ENCODE measurements at places on chromosomes 16 and 17.

DNA sequence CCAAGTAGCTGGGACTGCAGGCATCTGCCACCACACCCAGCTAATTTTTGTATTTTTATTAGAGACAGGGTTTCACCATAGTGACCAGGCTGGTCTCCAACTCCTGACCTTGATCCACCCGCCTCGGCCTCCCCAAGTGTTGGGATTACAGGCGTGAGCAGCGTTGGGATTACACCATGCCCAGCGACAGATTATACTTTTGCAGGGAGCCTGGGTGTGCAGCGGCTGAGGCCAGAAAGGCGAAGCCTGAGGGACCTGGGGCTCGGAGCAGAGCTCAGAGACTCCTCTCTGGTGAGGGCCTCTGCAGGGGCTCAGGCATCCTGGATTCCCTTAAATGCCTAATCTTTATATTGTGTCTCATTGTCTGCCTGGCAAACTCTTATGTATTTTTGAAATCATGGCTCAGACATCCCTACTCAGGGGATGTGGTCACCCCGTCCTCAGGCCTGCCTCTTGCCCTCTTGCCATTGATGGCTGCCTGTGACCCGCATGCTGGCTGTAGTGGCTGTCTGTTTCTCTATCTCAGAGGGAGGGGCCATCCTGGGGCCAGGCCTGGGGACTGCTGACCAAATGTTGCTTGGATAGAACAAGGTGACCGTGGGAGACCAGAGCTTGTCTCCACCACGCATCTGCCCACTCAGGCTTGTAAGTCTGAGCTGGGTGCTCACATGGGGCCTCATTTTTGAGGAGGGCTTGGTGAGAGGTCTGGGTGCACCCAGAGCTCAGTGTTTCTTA is 42.6 kb downstream of the B9D1 start:
- DNase-seq: no peak

GRCh38 chr17:7215136-7215638 is 4.4 kb downstream of the DLG4 start:
- DNase-seq: no peak

- DNase-seq: no peak
These were observed 12.3 kb upstream of the NLRC3 start for GRCh38 chr16:3589441-3589921.

GRCh38 chr17:77540975-77541374 is 400.2 kb downstream of the SEC14L1 start:
- DNase-seq: no peak

GRCh38 chr17:68420065-68420464 is 37.2 kb downstream of the WIPI1 start:
- no peak for DNase-seq

- no peak for DNase-seq
These were observed 1033.6 kb downstream of the CDH8 start for GRCh38 chr16:61002479-61003204.

- DNase-seq: no peak
These were observed 139.2 kb downstream of the PHKB start for GRCh38 chr16:47600376-47600775.

DNA sequence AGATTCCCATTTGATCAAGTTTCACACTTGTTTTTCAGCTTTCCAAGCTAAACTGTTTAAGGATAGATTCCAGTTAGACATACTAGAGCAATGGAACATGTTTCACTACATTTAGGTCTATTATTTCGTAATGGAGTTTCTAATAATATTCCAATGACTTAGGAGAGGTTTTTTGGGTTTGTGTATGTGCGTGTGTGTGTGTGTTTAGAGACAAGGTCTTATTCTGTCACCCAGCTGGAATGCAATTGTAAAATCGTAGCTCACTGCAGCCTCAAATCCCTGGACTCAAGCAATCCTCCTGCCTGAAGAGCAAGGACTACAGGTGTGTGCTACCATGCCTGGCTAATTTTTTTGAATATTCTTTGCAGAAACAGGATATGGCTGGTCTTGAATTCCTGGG is 426.3 kb downstream of the ZFHX3 start:
- DNase-seq: no peak

- no peak for DNase-seq
These were observed 15.2 kb upstream of the RPL13 start for GRCh38 chr16:89545044-89545830.

GRCh38 chr17:42559075-42559474 is 2.9 kb upstream of the COASY start:
- no peak for DNase-seq

DNA sequence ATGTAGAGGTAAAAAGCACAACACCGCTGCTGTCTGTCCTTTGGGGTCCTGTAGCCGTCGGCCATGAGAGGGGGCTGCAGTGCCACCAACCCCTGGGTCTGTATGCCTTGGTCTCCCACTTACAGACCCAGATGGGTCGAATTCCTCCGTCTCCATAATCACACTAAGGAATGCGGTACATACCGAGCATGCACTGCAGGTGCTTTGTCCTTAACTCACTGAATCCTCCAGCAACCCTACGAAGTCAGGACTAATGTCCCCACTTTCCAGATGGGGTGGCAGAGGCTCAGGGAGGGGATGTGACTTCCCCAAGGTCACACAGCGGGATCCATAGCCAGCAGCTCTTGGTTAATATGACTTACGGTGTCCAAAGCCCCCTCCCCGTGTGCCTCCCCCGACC is 219.9 kb upstream of the CIBAR2 start:
- DNase-seq: no peak

DNA sequence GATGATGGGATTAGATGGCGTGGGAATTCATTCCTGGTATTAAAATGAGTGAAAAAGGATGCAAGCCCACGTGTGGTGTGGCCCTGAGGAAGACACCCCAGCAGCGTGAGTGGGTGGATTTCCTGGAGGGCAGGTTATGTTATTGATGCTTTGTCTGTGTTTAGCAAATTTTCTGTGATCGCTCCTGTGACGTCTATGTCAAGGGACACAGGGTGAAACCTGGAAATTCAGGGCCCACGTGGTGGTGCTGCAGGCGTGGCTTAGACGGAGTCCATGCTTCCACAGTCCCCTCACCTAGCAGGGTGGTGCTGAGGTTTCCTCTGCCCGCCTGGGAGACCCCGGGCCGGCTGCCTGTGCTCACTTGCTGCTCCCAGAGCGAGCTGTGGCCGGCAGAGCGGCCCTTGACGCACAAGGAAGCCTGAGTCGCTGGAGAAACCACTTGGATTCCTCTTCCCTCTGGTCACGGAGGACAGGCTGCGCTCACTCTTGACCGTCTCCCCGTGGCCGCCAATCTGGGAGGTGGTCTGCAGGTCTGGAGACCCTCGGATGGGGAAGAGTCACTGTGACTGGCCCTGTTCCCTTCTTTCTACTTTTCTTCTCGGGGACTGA is 23.4 kb downstream of the BAIAP2 start:
- no peak for DNase-seq

DNA sequence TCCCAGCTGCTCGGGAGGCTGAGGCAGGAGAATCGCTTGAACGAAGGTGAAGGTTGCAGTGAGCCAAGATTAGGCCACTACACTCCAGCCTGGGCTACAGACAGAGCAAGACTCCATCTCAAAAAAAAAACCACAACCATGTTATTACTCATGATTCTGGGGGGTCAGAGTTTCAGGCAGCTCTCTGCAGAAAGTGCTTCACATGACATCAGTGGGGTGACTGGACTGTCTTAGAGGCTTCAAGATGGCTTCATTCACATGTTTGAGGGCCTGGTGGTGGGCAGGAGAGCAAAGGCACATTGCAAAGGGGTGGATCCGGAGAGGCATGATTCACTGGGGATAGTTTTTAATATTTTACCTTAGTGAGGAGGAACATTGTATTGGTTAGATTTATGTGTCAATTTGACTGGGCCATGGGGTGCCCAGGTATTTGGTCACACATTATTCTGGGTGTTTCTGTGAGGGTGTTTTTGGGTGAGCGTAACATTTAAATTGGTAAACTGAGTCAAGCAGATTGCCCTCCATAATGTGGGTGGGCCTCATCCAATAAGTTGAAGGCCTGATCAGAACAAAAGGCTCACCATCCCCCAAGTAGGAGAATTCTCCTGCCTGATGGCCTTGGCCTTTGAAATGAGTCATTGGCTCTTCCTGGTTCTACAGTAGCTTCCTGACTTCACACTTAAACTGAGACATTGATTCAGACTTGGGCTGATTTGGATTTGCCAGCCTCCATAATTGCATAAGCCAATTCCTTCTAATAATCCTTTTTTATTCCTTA is 109.8 kb downstream of the GOSR1 start:
- DNase-seq: no peak

GRCh38 chr16:49150341-49150740 is 131.3 kb downstream of the CBLN1 start:
- DNase-seq: no peak

- no peak for DNase-seq
These were observed 385.3 kb downstream of the HAPSTR1 start for GRCh38 chr16:9476744-9477143.

DNA sequence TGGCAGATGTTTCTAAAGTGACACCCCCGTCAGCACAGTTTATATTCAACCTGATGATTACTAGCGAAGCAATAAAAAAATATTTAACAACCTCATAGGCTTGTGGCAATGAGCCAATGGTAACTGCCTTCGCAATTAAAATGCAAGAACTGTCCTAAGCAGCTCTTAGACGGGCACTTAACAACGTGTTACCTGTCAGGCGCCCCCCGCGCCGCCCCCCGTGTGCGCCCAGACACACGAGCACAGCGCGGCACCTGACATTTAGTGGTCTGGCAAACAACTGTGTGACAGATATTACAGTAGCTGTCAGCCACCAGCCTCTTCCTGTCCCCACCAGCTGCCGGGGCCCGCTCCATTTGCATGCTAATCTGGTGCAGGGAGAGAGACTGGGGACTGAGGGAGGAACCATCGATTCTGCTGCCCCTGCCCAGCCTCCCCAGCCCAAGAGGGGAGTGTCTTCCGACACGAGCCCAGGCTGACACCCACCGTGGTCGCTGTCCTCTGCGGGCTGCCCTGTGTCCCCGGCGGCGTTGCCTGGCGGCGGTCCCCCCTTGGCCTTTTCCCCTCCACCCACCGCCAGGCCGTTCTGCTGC is 12.7 kb downstream of the NDUFAF8 start:
- no peak for DNase-seq

- peak; percentile 74 for DNase-seq
These were observed at the start of gene GALK1 for GRCh38 chr17:75764711-75765421. TSS of gene GALK1 (minus strand) at chr17:75765192. CDS start at chr17:75765136, 56 bp downstream.

DNA sequence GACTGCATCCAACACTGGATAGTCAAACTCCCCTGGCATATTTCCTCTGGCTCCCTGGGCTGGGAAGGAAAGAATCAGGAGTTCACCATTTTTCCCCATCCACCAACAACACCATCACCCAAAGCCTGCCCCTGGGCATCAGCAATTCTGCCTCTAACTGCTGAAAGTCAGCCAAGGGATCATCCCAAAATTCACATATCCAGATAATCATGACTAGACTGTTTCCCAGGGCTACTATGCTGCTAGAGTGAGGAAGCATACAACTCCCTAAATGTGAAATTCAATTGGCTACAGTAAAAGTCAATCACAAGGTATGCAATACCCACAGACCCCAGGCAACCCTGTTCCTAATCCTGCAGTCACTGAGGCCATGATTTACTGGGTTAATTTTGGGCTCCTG is 230.6 kb downstream of the C16orf95 start:
- DNase-seq: no peak

GRCh38 chr17:16915752-16916556 is 56.0 kb downstream of the TNFRSF13B start:
- DNase-seq: peak; percentile 12

DNA sequence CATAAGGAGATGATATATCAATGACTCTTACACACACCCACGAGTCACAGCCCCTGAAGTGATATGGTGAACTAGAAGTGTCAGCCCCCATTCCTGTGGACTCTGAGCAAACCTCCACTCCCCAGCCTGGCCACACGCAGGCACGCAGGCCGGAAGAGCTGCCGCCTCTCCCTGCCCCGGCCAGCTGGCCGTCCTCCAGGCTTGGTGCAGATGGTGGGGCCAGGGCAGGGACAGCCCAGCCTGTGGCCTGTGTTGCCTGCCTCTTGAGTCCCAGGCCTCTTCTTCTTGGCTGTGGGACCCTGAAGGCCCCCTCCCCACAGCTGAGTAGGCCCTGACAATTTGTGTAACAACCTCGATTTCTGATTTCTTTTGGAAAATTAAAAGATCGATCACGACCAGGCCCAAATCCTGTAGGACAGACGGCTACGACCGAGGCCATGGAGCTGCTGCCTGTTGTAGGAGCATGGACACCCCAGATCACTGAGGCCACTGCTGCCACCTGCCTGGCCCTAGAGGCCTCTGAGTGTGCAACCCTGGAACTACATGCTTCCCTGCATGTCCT is 10.0 kb upstream of the MPRIP start:
- DNase-seq: no peak

DNA sequence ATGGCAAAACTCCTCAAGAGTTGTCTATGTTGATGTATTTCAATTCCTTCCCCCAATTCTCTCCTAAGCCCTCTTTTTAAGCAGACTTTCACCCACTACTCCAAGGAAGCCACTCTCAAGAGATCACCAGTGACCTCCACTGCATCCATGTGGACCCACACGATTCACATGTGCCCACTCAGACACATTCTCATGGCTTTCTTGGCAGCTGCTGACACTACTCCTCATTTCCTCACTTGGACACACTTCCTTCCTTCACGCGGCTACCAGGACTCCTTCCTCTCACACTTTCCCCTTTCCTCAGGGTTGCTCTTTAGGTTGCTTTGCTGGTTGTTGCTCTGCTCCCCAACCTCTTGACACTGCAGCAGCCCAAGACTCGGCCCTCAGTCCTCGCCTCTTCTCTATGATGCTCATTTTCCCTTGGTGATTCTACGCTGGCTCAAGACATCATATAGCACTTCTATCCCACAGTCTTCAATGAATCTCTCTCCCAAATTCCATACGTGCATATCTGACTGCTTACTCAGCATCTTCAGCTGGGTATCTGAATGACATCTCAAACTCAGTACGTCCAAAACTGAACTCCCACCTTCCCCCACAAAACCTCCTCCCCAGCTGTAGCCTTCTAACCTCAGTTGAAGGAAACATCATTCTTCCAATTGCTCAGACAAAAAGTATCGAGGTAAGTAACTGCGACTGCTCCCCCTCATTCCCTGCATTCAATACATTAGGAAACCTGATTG is 28.2 kb downstream of the HELZ start:
- no peak for DNase-seq

GRCh38 chr16:86533767-86534351 is 21.2 kb downstream of the MTHFSD start:
- DNase-seq: no peak

DNA sequence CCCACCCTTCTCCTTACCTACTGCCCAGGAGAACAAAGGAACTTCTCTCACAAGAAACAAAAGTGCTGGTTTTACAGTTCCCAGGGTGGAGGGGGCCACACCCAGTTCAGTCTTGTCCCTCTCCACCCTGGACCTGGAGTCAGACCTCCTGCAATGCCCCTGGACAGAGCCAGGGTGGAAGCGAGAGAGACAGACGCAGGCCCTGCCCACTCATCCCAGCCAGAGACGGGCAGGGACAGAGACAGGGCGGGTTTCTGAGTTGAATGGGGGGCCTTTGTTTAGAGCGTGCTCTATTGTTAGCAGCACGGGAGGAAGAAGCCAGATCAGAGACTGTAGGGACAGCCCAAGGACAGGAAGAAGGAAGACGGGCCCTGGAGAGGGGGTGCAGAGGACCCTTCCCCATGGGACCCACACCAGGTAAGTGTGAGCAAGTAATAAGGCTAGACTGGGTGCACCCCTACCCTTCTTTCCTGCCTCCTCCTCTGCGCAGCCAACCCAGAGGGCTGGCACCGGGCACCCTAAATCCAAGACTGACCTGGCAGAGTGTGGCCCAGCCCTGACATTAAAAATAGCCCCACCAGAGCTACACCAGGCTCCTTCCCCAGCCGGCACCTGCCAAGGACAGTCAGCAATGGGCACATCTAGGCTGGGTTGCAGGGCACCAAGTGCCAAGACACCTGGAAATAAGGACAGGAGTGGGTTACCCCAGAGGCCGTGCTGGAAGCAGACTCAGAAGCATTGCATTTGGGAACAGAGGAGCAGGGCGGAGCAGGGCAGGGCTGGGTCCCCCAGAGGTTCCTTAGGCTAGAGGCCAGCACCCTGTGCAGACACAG is 10.9 kb downstream of the JUP start:
- no peak for DNase-seq

All from CD4-positive, alpha-beta T cell treated with Interleukin-17A for 1 hour (primary cell).